Body of pancreas (tissue), 4 donors: ENCODE measurements at places on chromosomes 3 and 15.

DNA sequence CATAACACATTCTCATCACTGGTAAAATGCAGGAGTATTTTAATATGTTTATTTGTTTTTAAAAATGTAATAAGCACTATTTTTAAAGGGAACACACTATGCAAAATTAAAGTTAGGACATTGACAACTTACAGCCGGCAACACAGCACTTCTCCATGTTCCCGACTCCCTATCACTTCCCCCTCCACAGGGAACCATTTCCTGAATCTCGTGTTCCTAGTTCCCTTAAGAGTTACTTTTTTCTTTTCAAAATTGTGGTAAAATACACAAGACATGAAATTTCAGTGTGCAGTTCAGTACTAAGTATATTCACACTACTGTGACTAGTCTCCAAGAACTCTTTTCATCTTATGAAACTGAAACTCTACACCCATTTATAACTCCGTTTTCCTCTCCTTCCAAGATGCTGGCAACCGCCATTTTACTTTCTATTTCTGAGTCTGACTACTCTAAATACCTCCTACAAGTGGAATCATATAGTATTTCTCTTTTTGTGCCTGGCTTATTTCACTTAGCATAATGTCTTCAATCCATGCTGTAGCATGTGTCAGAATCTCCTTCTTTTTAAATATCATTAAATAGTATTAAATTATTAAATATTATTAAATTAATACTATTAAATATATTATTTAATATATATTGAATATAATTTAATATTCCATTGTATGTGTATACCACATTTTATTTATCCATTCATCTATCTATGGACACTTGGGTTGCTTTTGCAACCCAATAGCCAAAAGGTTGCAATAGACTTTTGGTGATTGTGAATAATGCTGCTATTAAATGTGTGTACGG, 25.9 kb upstream of the UBE2Q2 start:
- DNase-seq, result no peak

GRCh38 chr15:69014454-69014853, at the start of gene NOX5:
TSS of gene NOX5 (plus strand) at chr15:69014695. CDS start at chr15:69014736, 41 bp downstream.
- DNase-seq, result no peak

DNA sequence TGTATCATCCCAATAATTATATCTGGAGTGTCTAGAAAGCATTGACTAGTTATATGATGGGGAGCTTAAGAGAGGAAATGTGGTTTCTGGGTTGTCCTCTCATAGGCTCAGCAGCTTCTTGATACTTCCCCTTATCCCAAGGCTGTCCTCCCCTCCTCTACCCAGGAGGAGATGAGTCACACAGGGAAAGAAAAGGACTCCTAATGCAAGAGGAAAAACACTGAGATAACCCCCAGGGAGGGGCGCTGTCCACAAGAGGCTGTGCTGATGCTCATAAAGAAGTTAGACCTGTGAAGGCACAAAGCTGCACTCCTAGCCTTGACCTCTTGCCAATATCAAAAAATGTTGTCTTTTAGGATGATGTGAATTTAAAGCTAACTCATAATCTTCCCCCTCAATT, 28.8 kb upstream of the GYG1 start:
- no peak for DNase-seq

DNA sequence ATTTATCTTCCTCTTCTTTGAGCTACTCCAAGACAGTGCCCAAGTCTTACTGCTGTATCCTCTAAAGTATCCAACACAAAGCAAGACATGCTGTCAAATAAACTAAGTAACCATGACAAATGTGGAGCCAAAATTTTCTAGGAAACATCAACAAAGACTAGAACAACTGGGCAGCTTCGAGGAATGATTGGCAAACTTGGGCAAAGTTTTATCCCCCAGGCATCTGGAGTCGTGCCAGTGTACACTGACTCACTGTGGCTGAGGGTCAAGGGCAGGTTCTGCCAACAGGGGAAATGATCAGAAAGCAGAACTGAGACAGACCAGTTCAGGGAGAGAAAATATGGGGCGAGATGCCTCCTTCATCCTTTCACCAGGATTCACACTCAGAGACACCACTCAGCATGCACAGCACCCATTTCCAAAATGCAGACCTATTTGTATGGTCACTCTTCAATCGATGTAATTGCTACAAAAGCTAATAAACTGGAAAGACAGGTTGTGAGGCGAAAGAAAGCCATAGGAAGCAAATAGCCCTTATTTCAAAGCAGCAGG, 65.8 kb downstream of the MB21D2 start:
- DNase-seq, result peak; percentile 91
